ENCODE measurements at places on chromosomes 11 and 22.

- DNase-seq: no peak
Observed at GRCh38 chr11:116955548-116955947, 118.1 kb upstream of the APOA1 start.

DNA sequence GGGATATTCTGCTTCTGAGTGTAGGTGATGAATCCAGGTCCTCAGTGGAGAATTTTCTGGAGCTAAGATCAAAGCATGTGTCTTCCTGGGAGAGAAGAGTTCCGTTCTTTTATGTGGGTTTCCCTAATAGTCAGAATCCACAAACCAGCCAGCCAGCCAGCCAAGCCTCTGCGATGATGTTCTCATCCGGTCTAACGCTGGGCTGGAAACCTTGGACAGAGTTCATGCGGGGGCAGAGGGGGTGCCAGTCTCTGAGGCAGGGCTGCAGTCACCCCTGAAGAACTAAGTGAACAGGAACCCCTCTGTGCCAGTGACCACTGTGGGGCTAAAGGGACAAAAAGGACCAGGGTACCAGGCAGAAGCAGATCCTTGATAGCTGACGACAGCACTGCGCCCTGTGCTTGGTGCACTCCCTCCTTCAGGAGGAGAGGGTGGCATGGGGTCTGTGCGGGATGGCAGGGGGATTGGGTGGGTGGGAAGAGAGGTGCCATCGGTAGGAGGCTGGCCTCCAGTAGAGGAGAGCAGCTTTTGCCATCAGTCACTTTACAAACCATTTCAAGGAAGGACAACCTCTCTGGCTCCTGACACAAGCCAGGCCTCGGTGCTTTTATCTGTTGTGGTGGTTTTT lies 27.1 kb downstream of the ADAMTS15 start:
- no peak for DNase-seq

DNA sequence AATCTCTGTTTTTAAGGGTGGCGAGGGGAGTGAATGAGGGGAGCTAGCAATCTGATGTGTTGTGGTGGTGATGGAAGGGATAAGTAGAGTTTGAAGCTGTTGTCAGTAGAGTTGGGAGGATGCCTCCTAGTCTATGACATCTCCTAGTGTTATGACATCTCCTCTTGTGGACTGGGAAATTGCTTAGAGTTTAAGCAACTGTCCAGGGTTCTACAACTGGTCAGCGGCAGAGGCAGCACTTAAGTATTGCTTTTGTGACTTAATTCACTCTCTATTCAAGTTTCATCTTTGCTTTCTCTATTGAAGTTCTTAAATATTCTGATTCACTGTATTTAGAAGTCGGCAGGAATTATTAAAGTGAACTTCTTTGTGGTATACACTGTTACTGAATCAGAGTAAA lies 13.8 kb downstream of the BMAL1 start:
- DNase-seq: no peak

DNA sequence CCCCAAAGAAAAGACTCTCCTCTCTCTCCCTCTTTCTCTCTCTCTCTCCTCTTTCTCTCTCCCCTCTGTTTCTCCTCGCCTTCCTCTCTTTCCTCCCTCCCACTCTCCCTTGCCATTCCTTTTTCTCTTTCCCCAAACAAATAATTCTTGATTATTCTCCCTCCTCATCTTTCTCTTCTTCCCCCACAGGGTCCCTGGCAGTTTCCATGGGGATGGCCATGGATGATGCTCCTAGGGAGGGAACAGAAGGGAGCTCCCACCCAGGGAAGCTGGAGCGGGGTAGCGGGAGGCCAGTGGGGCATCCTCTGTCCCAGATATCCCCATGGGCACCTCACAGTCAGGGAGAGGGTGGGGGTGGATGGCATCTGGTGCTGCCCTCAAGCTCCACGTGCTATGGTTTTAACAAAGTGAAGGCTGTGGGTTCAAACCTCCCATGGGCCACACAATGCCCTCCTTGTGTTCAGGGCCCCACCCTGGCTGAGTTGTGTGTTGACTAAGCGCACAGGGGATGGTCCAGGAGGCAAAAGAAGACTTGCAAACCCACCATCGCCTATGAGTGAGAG lies 266.4 kb downstream of the BUD13 start:
- no peak for DNase-seq

DNA sequence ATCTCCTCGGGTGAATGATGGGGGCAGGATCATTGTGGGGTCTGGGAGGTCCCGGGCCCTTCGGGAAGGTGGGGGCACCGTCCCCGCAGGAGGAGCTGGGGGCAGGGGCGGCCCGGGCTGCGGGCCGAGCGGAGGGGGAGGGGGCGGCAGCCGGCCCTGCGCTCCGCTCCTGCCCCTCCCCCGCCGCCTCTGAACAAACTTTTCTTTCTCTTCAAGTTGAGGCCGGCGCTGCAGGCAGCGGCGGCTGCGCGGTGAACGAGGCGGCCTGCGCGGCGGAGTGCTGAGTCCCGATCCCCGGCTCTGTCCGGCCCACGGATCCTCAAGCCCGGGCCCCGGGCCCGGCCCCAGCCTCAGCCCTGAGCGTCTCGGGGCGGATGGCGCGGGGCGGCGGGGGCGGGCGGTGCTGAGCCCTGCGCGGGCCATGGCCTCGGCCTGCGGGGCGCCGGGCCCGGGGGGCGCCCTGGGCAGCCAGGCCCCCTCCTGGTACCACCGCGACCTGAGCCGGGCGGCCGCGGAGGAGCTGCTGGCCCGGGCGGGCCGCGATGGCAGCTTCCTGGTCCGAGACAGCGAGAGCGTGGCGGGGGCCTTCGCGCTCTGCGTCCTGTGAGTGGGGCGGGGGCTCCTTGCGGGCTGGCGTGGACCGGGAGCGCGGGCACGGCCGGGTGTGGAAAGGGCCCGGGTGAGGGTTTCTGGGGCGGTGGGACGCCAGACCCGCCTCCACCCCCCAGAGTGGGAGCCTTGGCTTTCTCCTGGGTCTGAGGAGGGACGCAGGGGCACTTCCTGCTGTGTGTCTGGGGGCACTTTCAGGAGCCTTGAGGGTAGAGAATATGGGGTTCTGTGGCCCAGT lies at the start of gene INPPL1:
TSS of gene INPPL1 (plus strand) at position 204 of the 847 bp plus-strand sequence. CDS start at position 422, 218 bp downstream.
- DNase-seq: no peak

- DNase-seq: no peak
Observed at GRCh38 chr11:65206901-65207300, 25.2 kb downstream of the CAPN1 start.

DNA sequence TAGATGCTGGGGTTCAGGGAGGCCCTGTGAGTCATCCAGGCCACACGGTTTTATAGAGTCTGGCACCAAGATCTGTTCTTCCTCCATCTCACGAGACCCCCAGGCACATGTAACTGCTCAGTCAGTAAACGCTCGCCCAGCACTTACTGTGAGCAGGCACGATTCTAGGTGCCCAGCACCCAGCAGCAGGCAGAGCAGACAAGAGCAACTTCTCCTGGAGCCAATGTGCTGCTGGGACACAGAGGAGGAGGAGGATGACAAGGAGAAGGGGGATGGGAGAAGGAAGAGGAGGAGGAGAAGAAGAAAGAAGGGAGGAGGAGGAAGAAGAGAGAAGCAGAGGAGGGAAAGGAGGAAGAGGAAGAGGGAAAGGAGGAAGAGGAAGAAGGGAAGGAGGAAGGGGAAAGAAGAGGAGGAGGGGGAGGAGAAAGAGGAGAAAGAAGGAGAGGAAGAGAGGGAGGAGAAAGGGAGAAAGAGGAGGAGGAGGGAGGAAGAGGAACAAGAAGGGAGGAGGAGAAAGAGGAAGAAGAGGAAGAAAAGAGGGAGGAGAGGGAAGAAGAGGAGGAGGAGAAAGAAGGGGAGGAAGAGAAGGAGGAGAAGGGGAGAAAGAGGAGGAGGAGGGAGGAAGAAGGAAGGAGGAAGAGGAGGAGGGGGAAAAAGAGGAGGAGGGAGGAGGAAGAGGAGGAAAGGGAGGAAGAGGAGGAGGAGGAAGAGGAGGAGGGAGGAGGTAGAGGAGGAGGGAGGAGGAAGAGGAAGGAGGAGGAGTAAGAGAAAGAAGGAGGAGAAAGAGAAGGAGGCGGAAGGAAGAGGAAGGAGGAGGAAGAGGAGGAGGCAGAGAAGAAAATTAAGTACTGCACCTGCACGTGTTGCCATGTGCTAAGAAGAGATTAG lies 77.6 kb upstream of the RTL6 start:
- DNase-seq: no peak

GRCh38 chr11:93694109-93694508 lies 32.6 kb downstream of the CEP295 start:
- no peak for DNase-seq

GRCh38 chr22:28102151-28102812 lies 183.2 kb upstream of the PITPNB start:
- no peak for DNase-seq

GRCh38 chr11:63915961-63916836 lies 765 bp downstream of the RCOR2 start:
- DNase-seq: peak; percentile 59

- DNase-seq: no peak
Observed at GRCh38 chr22:36419912-36420882, 32.4 kb upstream of the MYH9 start.

DNA sequence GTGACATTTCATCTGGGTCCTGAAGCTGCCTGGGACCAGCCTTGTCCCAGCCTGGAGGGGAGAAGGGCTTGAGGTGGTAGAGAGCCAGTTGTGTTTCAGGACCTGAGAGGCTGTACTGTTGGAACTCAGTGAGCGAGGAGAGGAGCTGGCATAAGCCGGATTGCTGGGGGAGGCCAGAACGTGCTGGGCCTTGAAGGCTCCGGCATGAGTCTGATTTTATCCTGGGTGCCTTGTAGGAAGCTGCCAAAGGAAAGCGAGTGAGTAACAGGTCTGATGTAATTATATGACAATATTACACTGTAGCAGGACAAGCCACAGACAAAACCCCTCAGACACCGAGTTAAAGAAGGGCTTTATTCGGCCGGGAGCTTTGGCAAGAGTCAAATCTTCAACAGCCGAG lies 17.2 kb downstream of the AP2A2 start:
- no peak for DNase-seq

GRCh38 chr11:133038850-133039249 lies 493.5 kb downstream of the OPCML start:
- DNase-seq: no peak

DNA sequence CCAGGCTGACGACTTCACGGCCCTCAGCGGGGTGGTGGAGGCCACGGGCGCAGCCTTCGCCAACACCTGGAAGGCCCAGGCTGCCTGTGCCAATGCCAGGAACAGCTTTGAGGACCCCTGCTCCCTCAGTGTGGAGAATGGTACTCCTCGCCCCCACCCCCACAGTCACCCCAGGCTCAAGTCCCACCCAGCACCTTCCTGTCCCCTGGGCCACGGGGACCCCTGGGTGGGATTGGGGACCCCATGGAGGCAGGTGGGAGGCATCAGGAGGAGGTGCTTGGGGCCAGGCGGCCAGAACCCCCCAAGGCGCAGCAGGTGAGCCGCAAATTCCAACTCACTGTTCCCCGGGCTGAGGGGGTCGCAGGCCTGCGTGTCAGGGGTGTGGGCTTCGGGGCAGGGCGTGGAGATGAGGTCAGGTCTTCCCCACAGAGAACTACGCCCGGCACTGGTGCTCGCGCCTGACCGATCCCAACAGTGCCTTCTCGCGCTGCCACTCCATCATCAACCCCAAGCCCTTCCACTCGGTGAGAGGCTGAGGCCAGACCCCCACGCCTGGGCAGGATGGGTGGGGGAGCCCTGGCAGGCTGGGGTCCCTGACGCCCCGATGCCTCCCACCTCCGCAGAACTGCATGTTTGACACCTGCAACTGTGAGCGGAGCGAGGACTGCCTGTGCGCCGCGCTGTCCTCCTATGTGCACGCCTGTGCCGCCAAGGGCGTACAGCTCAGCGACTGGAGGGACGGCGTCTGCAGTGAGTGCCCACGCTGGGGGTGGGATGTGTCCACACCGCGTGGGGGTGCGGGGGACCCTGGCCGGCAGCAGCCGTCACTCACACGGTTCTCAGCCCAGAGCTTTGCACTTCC lies 9.4 kb downstream of the MUC5B start:
- no peak for DNase-seq
